SJCRH30 (cell line): ENCODE measurements at places on chromosomes 4 and X. TPM values are rescaled to one million over a fixed set of nuclear protein-coding genes. Genes with fewer than 3 reads are reported as not detected.
A peak's percentile ranks its signal among the peaks of the same experiment; 100 is the strongest.

DNA sequence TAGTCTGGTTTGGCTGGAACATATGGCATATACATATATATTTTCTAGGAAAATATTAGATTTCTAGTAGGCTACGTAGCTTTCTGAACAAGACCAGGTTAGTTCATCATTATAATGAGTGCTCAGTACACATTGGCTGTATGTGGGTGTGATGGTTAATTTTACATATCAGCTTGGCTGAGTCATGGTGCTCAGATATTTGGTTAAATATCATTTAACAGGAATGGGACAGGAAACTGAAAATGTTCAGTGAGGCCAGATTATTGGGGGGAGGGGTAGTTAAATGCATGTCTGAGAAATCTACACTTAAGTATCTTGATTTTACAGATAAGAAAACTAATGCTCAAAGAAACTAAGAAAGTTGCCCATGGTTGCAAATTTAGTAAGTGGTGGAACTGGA is 160.1 kb downstream of the RBMX2 start:
- H3K27ac ChIP-seq, result no peak overlapping the region
- no peaks in the 10 kb centered on the region for H3K36me3 ChIP-seq
- DNase-seq, result no peak
- no peaks in the 10 kb centered on the region for H3K27me3 ChIP-seq
- H3K4me3 ChIP-seq, result no peak overlapping the region

DNA sequence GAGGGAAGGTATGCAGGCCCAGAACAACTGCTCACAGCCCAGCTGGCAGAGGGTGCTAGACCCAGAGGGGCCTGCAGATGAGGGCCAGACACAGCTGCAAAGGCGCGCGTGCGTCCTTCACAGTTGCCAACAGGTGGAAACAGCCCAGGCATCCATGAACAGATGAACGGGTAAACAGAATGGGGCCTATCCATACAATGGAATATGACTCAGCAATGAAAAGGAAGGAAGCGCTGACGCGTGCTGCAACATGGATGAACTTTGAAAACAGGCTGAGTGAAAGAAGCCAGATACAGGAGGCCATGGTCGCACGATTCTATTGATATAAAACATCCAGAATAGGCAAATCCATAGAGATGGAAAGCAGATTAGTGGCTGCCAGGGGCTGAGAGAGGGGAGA is 83.1 kb upstream of the DDX3X start:
- H3K36me3 ChIP-seq, result no peaks in the 10 kb centered on the region
- no peaks in the 10 kb centered on the region for H3K4me1 ChIP-seq
- peak; percentile 6 for DNase-seq

- DNase-seq, result no peak
- H3K27me3 ChIP-seq, result no peaks in the 10 kb centered on the region
- H3K27ac ChIP-seq, result no peak overlapping the region
- H3K4me3 ChIP-seq, result no peak overlapping the region
- H3K4me1 ChIP-seq, result peaks cover 26% of the 10 kb centered on the region
Measured at GRCh38 chr4:3205995-3206394, 43.0 kb upstream of the MSANTD1 start.

DNA sequence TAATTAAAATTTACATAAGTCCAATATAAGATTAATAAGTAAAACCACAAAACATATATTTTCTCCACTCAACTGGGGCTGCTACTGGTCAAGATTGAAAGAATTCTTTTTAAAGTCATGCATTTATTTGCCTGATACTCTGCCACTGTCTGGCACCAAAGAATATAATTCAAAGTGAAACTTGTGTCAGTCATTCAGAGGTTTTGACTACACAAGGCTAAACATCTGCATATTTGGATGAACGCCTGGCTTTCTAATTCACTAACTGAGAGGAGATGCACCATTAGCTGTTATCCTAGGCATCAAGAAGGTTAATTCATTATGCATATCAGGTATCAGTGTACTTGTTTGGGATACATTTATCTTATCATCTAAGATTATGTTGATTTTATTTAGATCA is 598.5 kb downstream of the CENPC start:
- H3K4me1 ChIP-seq, result no peaks in the 10 kb centered on the region
- H3K36me3 ChIP-seq, result no peaks in the 10 kb centered on the region
- no peaks in the 10 kb centered on the region for H3K27me3 ChIP-seq
- DNase-seq, result no peak
- no peak overlapping the region for H3K27ac ChIP-seq
- no peak overlapping the region for H3K4me3 ChIP-seq

- no peak for DNase-seq
- H3K27ac ChIP-seq, result no peak overlapping the region
- H3K4me1 ChIP-seq, result no peaks in the 10 kb centered on the region; the same call in 1 of the 2 replicates
- no peak overlapping the region for H3K4me3 ChIP-seq
- H3K27me3 ChIP-seq, result no peaks in the 10 kb centered on the region
Measured at GRCh38 chr4:147054228-147054872, 108.7 kb upstream of the TTC29 start.

- no peak overlapping the region for H3K27ac ChIP-seq
- H3K4me3 ChIP-seq, result no peak overlapping the region
- H3K4me1 ChIP-seq, result no peaks in the 10 kb centered on the region
- H3K27me3 ChIP-seq, result no peaks in the 10 kb centered on the region
- H3K36me3 ChIP-seq, result no peaks in the 10 kb centered on the region
- DNase-seq, result no peak
Measured at GRCh38 chr4:26909369-26909768, 48.7 kb downstream of the STIM2 start.

DNA sequence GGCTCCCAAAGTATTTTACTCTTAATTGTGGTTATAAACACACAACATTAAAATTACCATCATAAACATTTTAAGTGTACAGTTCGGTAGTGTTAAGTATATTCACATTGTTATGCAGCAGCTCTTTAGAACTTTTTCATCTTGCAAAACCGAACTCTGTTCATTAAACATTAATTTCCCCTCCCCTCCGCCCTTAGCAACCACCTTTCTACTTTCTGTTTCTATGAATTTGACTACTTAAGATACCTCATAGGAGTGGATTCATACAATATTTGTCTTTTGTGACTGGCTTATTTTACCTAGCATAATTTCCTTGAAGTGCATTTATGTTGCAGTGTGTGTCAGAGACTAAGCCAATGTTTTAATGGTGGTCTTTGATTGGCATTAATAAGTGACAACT is 32.6 kb downstream of the IL13RA1 start:
- no peak for DNase-seq
- no peaks in the 10 kb centered on the region for H3K27me3 ChIP-seq
- no peak overlapping the region for H3K27ac ChIP-seq
- H3K4me1 ChIP-seq, result no peaks in the 10 kb centered on the region; the same call in 1 of the 2 replicates

DNA sequence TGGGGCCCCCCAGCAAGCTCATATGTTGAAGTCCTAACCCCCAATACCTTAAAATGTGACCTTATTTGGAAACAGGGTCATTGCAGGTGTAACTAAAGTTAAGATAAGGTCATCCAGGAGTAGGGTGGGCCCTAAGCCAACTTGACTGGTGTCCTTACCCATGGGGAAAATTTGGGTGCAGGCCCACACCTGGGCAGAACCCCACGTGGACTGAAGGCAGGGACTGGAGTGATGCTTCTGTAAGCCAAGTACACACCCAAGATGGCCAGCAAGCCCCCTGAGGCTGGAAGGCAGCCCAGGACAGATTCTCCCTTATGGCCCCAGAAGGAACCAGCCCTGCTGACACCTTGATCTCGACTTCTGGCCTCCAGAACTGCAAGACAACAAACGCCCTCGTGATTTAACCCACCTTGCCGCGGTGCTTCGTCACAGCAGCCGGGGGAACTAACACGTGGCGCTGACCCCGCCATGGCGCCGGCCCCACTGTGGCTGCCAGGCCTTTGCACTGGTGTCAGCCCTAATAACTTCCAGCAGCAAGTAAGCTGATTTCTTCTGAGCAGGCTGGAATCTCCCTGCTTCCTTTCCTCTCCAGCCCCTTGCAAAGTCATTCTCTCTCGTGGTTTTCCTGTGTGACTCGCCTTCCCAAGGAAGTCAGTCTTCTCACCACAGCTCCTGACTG is 23.2 kb upstream of the MXD4 start:
- H3K27me3 ChIP-seq, result peaks cover 10% of the 10 kb centered on the region; the same call in 1 of the 2 replicates
- H3K4me3 ChIP-seq, result no peak overlapping the region
- no peaks in the 10 kb centered on the region; the same call in 1 of the 2 replicates for H3K4me1 ChIP-seq
- DNase-seq, result no peak
- H3K36me3 ChIP-seq, result no peaks in the 10 kb centered on the region

DNA sequence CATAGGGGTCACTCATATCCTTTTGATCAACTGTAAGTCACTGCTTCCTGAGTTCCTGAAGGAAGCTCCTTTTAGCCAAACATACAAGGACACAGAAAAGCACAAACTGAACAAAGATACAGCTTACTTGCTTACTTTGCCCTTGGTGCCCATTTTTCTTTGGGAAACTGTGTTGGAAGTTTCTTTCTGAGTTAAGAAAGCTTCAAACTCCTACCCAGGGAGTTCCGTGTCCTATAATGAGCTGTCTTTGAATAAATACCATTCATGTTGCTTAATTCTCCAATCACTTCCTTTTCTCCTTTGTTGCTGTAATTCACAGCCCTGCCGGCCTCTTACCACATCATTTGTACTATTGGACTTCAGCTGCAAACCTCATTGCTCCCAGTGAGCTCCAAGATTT is at the start of gene ADH4:
ADH4 (minus strand) TSS at position 228 of the 400 bp plus-strand sequence; CDS start at position 153, 75 bp downstream.
- no peaks in the 10 kb centered on the region for H3K36me3 ChIP-seq
- no peaks in the 10 kb centered on the region; the same call in 1 of the 2 replicates for H3K27me3 ChIP-seq
- no peak for DNase-seq

DNA sequence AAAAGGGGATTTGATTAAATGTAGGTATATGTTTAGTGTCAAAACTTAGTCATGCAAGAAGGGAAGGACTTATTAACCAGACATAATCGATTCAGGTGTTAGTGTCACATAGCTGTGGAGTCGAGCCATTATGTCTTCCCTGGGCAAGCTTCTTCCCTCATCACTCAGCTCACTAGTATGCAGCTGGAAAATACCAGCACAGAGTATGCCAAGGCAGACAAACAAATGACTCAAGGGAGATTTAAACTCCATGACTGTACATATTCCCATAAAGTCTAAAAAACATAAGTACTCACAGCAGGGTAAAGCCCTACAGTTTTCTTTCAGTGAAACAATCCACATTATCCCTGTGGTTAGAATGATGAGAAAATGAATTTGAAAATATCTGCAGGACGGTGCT is 304.5 kb downstream of the CBLL2 start:
- DNase-seq, result no peak
- no peaks in the 10 kb centered on the region for H3K4me1 ChIP-seq
- no peak overlapping the region for H3K27ac ChIP-seq
- no peak overlapping the region for H3K4me3 ChIP-seq
- no peaks in the 10 kb centered on the region for H3K36me3 ChIP-seq

DNA sequence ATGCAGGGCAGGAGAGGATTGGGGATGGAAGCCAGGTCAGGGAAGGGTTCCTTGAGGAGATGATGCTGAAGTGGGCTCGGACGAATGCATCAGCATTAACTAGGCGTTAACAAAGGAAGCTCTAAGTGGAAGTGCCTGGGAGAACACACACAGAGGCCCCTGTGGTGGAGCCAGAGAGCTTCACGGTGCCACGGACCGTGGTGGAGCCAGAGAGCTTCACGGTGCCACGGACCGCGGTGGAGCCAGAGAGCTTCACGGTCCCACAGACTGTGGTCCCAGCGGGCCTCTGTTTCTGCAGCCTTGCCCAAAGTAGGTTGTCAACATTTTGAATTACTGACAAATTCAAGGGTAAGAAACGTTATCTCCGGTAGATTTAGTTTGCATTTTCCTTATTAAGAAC is 48.3 kb downstream of the TRIML2 start:
- H3K4me1 ChIP-seq, result no peaks in the 10 kb centered on the region
- H3K27me3 ChIP-seq, result no peaks in the 10 kb centered on the region
- no peak overlapping the region for H3K27ac ChIP-seq
- H3K36me3 ChIP-seq, result no peaks in the 10 kb centered on the region
- H3K4me3 ChIP-seq, result no peak overlapping the region

PNMA5 gene
- total RNA-seq, result not detected in 2 replicates

HTT-AS gene
- total RNA-seq, result not detected in 2 replicates

FHL1 gene
- total RNA-seq, result 48.0 and 55.7 TPM in 2 replicates

TEX13C gene
- 0.02 TPM in 1 of 2 replicates, not detected in the other for total RNA-seq
